ENCODE measurements at places on chromosomes 6 and 20. TPM values are rescaled to one million over a fixed set of nuclear protein-coding genes. Genes with fewer than 3 reads are reported as not detected.

AKAP12 gene
- 13.9 TPM for total RNA-seq

HLA-DQA1 gene
- total RNA-seq = 5.5 TPM

PACSIN1 gene
- 11.3 TPM for total RNA-seq

TOP1 gene
- 20.6 TPM for total RNA-seq

MCHR2 gene
- not detected for total RNA-seq

DNA sequence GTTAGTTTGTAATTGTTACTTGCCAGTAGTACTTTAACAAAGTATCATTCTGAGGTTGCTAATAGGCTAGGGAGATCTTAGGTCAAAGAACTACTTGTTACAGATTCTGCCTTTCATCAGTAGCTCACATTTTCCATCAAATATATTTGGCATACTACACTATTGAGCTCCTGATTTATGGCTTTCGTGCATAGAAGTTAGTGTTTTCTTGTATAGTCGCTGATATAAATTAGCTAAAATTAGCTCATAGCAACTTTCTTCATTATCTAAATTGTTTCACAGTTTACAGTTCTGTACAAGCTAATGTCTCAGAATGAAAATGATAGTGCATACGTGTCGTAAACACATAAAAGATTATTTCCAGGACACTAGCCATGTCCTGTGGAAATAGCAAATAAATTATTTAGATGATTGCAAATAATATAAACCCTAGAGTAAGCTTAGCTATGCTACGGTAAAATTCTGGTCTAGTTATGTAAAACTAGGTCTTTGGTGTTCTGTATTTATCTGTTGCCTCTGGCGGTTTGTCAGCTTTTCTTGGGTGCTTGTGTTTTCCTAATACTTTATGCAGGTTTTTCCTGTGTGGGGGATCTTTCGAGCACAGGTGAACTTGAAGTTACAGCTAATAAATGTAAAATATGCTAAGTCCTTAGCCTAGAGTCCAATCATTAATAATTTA, 15.1 kb downstream of the PDE7B start:
- DNase-seq = no peak

- DNase-seq = no peak
Observed at GRCh38 chr20:62163986-62164762, 18.7 kb upstream of the MTG2 start.

DNA sequence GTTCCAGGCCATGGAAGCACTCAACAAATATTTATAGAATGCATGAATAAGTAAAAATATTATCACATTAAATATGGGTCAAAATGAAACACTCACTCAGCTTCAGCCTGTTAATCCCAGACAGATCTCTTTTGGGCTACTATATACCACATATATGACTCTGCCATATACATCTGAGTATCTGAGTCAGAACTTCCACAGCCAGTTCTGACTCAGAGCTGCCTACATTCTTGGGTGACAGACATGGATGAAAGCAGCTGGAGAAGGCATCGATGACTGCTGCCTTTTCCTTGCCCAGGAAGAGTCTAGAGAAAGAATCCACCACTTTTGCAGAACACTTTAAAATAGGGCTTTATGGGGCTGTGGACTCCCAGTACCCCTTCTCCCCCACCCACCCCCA, 11.5 kb upstream of the PDYN start:
- DNase-seq = no peak

DNA sequence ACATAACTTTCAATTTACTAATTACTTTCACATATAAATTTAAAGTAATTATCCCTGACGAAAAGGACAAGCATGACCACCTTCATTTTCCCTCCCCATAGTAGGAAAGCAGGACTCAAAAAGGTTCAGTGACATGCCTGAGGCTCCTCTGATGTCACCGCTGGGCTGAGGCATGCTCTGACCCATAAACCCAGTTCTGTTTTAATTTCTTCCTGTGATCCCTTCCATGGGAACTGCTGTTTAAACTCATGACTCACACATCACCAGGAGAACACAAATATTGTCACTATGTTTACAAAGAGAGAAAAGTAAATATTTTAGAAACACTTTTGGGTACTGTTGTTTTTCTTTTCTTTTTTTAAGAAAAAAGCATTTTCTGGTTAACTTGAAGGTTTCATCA, 38.0 kb upstream of the NR2E1 start:
- DNase-seq = no peak

DNA sequence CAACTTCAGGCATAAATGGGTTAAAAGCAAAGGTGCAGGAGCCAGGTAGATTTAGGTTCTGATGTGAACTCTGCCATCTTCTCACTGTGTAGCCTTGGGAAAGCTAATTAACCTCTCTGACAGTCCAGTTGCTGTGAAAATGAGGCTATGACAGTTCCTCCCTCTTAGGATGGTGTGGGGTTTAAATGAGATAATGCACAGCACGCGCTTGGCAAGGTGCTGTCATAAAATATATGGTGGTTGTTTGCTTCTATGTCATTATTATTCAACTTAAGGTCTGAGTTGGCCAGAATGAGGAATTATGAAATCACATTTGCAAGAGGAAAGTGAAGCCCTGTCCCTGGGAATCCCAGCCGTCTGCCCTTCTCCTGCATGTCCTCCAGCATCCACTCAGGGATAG, 15.5 kb upstream of the BCAS1 start:
- no peak for DNase-seq

DNA sequence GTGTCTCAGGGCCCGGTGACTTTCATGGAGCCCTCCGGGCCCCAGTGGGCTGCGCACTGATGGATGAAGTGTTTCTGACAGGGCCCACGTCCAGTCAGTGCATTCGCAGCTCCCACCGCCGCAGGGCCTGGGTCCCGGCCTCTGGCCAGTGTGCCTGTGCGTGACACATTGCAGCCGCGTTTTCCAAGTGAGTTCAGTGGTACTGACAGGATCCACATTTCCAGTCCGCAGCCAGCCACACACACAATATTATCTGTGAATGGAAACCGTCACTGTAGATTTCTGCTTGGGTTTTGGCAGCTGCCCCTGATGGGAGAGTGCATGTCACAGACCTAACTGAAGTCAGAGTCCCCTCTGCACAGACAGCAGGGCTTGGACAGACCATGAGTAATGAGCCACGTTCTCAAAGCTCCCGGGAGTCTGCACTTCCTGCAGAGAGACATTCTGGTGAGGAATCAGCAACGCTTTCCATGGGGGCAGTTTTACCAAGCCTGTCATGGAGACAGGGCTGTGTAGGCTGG, 171.4 kb downstream of the MYLK4 start:
- peak; percentile 40 for DNase-seq

GRCh38 chr6:56477241-56477640, 165.4 kb downstream of the DST start:
- no peak for DNase-seq

DNA sequence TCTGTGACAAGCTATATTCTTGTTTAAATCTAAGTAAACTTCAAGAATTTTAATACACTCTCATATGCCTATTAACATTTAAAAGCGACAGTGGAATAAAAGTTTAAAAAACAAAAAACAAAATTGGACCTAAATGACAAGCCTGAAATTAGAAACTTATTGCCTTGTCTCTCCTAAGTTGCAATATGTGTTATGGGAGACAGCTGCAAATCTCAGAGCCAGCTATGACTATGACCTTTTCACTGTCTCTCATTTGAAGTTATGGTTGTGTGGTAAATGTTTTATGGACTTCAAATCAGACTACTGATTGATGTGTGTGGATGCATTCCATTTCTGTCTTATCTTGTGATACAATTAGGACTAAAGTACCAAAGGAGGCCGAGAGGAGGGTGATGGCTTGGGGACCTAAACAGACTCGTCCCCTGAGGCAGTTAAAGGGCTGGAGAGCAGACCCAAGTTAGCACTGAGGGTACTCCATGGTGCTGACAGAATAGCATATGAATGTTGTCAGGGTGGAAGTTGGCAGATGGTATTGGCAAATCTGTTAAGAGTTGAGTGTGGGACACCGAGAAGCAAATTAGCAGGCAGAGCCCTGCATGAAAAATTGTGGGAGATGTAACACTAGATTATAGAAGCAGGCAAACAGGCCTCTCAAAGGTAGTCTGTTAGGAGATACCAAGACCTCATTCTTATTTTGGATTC, 930.1 kb upstream of the MAN1A1 start:
- no peak for DNase-seq

Data from Right ventricle myocardium superior (tissue), 1 donor.